Tibial artery (tissue), 4 donors: ENCODE measurements at places on chromosomes 16 and 17.

DNA sequence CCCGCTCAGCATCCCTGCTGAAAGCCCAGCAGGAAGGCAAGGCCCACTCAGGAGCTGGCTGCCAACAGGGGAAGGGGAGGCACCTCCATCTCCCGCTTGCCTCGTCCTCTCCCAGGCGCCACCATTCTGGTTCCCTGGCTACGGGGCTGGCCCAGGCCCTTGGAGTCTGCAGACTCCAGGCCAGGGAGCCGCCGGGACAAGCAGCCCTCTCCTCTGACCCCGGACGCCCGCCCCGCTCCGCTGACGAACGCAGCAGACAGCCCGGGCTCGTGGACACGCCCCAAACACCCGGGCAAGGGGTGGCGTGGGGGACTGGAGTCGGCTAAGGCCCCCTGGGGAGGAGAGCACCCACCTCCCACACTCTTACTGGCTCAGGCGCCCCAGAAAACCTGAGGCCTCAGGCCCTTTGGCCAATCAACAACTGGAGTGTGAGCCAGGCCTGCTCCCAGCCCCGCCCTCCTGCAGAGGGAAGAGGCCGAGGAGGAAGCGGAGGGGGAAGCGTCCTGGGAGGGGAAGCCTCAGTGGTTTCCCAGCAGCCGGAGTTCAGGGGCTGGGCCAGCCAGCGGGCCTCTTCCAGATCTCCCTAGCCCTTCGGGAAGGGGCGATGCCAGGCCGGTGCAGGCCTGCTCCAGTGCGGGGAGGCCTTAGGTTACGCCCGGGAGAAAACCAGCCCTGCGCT is 4.2 kb downstream of the MNT start:
- no peaks in the 10 kb centered on the region for H3K27me3 ChIP-seq
- peak; percentile 99 for DNase-seq
- H3K4me1 ChIP-seq, result peaks cover 47% of the 10 kb centered on the region
- H3K27ac ChIP-seq, result peak overlapping the region; percentile 100
- H3K36me3 ChIP-seq, result no peaks in the 10 kb centered on the region

DNA sequence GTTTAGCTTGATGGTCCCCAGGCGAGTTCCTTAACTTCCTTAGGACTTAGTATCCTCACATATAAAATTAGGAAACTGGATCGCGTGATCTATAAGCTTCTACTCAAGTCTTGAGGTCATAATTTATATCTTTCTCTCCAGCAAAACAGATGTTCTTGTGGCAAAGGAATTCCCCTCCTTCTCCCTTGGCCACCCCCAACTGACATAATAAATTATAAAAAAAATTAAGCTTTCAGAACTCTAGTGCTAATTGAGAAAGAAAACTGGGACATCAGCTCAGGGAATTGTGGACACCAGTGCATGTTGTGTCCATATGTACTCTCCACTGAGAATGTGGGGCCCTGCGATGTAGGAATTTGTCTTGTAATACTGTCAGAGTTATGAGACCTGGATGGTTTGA is 13.5 kb downstream of the GNAO1 start:
- H3K4me3 ChIP-seq, result no peak overlapping the region
- no peaks in the 10 kb centered on the region for H3K27me3 ChIP-seq
- peaks cover 11% of the 10 kb centered on the region for H3K4me1 ChIP-seq

DNA sequence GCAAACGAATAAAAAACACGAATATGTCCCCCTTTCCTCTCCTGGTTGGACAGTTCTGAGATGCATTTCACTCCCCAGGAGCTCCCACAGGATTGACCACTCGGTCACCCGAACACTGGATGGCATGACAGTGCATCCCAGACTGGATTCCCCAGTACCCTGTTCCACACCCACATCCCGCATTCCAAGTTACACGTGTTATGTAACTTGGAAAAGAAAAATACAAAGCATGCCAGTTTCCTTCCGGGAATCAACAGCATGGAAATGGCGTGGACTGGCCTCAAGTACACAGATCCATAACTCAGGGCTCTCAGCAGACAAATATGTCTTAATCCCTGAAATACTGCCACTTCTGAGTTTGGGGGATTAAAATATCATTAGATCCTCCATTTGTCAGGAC is 12.6 kb upstream of the KLHL36 start:
- H3K4me1 ChIP-seq, result no peaks in the 10 kb centered on the region
- DNase-seq, result no peak
- H3K36me3 ChIP-seq, result no peaks in the 10 kb centered on the region
- no peaks in the 10 kb centered on the region for H3K27me3 ChIP-seq

GRCh38 chr17:16428098-16428882 is 12.9 kb downstream of the TRPV2 start:
- H3K4me3 ChIP-seq, result no peak overlapping the region
- H3K27me3 ChIP-seq, result no peaks in the 10 kb centered on the region
- peaks cover 40% of the 10 kb centered on the region for H3K36me3 ChIP-seq

GRCh38 chr16:80969114-80969484 is 37.6 kb downstream of the CMC2 start:
- no peaks in the 10 kb centered on the region for H3K4me1 ChIP-seq
- H3K27me3 ChIP-seq, result no peaks in the 10 kb centered on the region
- H3K36me3 ChIP-seq, result peaks cover 20% of the 10 kb centered on the region
- DNase-seq, result no peak
- H3K4me3 ChIP-seq, result no peak overlapping the region
